ENCODE measurements at places on chromosomes 16 and 17. TPM values are rescaled to one million over a fixed set of nuclear protein-coding genes. Genes with fewer than 3 reads are reported as not detected.

RGS11 gene
- total RNA-seq: 2.3 TPM

SLC13A2 gene
- total RNA-seq: 1.1 TPM

DNAH17 gene
- total RNA-seq: not detected

WNT9B gene
- not detected for total RNA-seq

PABPN1L gene
- total RNA-seq: not detected

MYH4 gene
- total RNA-seq: 0.72 TPM

TOM1L1 gene
- 8.8 TPM for total RNA-seq

SLC12A3 gene
- total RNA-seq: not detected

SLC43A2 gene
- total RNA-seq: 9.2 TPM

TVP23B gene
- 35.0 TPM for total RNA-seq

FNDC8 gene
- total RNA-seq: not detected

CA4 gene
- 5.2 TPM for total RNA-seq

SEC14L5 gene
- total RNA-seq: 3.1 TPM

RHBDF1 gene
- total RNA-seq: 33.0 TPM

RAC3 gene
- 7.4 TPM for total RNA-seq

RTN4RL1 gene
- total RNA-seq: 1.8 TPM

ARHGAP44 gene
- total RNA-seq: 3.4 TPM

ITGAD gene
- total RNA-seq: not detected

IL34 gene
- total RNA-seq: 13.4 TPM

DDX5 gene
- 400 TPM for total RNA-seq

CXCL16 gene
- 4.8 TPM for total RNA-seq

EPOP gene
- not detected for total RNA-seq

TMEM114 gene
- total RNA-seq: not detected

KRT222 gene
- total RNA-seq: not detected

MEAK7 gene
- 15.6 TPM for total RNA-seq

CORO6 gene
- total RNA-seq: 62.7 TPM

TUBD1 gene
- 11.2 TPM for total RNA-seq

KRT25 gene
- not detected for total RNA-seq

Measured in tongue (tissue), 3 donors.